Suppressor macrophage treated with lipopolysaccharide for 1 hour (primary cell): ENCODE measurements at places on chromosomes 7 and 10.

DNA sequence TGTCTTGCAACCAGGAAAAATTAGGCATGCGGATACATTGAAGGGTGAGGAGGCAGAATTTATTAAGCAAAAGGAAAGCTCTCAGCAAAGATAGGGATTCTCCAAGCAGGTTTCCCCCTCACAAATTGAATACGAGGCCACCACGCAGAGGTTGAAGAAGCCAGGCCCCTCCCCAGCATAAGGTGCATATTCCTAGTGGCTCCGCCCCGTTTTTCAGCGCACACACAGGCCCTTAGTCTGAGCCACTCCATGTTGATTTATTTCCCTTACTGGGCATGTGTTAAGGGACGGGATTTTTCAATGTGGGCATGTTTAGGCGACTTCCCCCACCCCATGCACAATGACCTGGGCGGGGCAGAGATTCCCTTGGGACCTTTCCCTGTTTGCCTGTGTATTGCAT, 24.9 kb downstream of the PPP2R2D start:
- DNase-seq = no peak

DNA sequence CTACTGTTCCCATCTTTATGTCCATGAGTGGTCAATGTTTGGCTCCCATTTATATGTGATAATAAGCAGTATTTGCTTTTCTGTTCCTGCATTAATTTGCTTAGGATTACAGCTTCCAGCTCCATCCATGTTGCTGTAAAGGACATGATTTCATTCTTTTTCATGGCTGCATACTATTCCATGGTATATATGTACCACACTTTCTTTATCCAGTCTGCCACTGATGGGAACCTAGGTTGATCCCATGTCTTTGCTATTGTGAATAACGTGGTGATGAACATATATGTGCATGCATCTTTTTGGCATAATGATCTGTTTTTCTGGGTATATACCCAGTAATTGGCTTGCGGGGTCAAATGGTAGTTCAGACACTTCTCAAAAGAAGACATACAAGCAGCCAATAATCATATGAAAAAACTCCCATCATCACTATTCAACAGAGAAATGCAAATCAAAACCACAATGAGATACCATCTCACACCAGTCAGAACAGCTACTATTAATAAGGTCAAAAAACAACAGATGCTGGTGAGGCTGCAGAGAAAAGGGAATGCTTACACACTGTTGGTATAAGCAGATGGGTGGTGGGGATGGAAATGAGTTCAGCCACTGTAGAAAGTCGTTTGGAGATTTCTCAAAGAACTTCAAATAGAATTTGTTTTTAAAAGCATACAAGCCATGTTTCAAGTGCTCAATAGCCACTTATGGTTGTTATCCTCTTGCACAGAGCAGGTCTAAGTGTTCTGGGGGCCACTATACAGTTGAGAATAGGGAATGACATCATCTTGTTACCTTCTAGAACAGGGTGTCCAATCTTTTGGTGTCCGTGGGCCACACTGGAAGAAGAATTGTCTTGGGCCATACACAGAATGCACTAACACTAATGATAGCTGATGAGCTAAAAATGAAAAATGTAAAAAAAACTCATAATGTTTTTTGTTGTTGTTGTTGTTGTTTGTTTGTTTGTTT, 23.2 kb upstream of the SDK1 start:
- DNase-seq = no peak

DNA sequence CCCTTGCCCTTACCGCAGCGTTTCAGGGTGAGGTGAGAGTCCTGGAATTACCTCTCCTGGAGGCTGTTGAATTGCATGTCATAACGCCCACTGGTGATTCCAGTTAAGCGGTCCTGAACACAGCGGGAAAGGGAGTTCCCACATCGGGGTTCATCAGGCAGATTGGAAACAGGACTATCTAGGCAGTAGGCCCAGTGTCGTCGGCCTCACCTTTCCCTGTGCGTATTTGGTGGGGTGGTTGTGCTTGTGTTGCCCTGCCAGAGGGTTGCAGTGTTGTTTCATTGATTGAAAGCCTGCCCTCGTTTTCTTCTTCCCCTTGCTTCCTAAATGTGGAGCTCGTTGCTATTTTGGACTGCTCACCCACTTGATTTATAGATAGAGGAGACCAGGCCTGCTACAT, 10.6 kb upstream of the SUN1 start:
- no peak for DNase-seq

DNA sequence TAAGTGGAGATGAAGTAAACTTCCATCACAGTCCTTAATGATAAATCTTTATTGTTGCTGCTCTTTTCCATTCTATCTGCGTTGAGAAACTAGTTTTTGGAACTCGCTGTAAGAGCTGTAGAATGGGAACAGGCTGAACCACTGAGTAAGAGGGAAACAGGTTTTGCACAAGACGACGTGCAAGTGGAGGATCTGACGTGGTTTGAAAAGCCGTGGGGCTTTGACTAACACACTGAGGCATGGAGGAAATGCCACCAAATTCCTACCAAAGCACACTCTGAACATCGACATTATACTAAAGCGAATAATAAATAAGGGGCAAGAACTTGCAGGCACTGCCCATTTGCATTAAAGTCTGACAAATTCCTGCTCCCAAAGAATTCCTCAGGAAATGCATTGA, 160.6 kb downstream of the KLF6 start:
- no peak for DNase-seq

DNA sequence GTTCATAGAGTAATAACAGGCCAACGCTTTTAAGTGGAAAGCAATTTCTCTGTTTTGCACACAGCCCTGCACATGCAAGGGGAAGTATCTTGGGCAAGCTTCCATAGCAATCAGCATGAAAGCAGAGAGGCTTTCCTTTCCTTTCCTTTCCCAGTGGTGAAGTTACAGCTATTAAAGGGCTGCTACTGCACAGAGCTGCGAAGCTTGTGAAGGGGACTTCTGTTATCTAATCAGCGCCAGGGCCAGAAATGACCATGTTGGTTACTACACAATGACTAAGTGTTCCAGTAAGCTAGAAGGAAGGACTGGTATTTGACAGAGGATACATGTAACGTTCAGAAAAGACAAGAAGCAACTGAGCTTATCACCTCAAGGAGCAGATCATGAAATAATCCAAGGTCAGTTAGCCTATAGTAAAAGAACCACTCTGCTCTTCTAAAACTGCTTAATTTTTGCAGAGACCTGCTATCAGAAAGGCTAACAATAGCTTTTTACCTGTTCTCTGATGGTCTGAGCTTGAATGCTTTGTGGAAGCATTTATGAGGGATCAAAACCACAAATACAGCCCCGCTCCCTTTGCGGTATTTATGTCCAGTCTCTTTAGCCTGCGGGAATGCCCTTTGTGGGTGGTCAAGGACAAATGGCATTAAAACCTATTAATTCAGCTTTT, 45.9 kb downstream of the SGMS1 start:
- DNase-seq = peak; percentile 78

- no peak for DNase-seq
Measured at GRCh38 chr10:127338399-127339110, 142.2 kb upstream of the INSYN2A start.

DNA sequence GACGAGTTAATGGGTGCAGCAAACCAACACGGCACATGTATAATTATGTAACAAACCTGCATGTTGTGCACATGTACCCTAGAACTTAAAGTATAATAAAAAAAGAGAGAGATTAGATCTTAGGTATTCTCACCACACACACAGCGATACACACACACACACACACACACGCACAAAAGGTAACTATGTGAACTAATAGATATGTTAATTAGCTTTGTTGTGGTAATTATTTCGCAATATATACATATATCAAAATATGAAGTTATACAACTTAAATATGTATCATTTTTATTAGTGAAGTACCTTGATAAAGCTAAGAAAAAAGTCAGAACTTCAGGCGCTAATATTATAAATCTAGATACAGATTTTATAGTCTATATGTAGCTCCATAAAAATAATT, 849.2 kb downstream of the IPMK start:
- no peak for DNase-seq

DNA sequence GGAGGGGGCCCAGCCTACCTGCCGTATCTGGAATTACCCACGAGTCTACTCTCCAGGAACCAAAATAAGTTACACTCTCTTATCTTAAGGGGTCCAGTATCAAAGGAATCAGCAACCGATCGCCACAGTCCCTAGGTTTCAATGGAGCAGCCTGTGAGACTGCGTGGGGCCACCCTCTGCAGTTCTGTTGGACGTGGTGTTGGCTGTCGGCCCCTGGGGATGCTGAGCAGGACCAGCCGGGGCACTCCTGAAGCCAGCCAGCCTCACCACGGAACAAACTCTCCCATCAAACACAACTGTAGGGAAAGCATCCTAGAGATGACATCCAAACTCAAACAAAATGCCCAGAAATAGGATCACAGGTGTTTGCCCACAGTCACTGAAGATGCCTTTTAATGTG, 25.5 kb upstream of the ABLIM1 start:
- no peak for DNase-seq

GRCh38 chr10:61836888-61837754, 64.4 kb upstream of the ARID5B start:
- no peak for DNase-seq

DNA sequence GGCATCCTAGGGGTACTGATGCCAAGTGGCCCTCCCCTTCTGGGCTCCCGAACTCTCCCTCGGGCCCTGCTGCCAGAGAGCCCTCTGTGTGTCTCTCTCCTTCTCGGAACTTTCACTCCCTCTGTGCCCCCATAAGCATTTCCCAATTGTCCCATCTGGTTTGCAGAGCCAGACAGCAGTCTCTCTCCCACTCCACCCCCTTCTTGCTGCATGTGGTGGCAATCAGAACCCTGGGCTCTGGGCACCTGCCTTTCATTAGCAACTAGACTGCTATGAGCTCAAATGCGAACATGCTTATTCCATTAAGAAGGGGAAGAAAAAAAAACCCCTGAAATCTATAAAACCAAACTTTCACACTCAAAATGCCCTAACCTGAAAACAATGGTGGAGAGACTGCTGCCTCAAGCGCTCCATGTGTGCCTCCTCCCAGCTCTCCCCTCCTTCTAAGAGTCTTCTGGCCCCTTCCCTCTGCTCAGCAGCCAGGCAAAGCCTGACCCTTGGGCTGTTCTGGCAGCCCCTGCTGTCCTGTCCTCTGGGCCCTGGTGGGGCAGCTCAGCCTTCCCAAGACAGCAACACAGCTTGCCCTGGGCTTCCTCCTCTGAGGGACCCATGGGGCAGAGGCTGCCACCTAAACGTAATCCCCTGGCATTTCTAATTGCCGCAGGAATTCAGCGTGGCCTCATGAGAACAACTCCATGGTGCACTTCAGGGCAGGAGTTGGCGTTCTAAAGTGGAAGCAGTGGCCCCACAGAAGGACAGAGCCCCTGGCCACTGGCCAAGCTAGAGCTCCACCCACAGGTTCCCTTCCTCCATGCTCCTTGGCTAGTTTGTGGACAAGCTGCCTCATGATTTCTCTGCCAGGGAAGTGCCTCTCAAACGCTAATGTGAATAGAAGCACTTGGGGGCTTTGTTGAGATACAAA, 415.4 kb downstream of the PLXNA4 start:
- DNase-seq = no peak

- no peak for DNase-seq
Measured at GRCh38 chr10:119216127-119216526, 8.8 kb downstream of the GRK5 start.

DNA sequence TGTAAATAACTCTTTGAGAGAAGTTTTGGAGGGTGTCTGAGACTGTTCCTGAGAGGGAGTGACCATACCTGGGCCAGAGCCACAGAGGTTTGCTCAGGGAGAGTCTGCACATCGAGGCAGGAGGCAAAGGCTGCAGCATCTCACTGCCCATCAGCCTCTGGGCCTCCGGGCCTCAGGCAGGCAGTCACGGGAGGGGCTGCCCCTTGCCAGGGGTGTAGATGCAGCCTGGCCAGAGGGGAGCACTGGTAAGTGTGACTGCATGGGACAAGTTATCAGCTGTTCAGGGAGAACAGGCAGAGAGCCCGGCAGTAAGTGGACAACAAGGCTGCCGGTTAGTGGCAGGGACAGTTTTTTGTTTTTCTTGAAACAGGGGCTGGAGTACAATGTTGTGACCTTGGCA, 55.9 kb downstream of the ZNF467 start:
- no peak for DNase-seq

GRCh38 chr10:97715259-97715874, 1.8 kb downstream of the MARVELD1 start:
- no peak for DNase-seq

- no peak for DNase-seq
Measured at GRCh38 chr10:112215342-112215774, 31.8 kb upstream of the GPAM start.

DNA sequence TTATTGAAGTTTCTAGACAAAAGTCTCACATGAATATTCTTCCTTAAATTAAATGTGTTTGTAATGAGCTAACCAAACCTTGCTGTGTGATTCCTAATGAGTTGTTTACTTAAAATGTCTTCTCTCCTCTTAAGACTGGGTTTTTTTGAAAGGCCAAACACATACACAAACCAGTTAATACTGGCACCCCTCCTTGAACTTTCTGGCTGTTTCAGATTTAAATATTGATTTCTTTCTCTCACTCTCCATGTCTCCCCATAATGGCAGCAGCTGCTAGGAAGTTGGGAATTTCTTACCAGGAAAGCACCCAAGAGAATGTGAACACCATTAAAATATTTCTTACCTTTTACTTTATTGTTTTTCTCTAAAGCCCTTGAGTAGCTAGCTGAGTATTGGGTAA, 11.4 kb upstream of the PTN start:
- DNase-seq = no peak

DNA sequence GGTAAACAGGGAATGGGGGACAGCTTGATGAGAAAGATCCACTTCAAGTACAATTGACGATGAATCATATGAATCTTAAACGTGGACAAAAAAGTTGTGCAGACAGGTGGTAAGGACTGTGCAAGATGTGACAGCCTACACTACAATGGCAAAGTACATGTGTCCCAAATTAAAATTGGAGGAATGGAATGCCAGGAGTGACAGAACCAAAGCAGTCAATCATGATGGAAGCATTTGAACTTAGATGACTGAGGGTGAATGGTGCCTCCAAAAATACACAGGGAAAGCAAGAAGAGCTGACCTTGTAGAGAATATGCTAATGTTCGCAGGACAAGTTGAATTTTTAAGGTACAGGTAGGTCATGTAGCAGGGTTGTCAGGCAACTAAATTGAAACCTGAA, 150.3 kb upstream of the WNT16 start:
- no peak for DNase-seq

DNA sequence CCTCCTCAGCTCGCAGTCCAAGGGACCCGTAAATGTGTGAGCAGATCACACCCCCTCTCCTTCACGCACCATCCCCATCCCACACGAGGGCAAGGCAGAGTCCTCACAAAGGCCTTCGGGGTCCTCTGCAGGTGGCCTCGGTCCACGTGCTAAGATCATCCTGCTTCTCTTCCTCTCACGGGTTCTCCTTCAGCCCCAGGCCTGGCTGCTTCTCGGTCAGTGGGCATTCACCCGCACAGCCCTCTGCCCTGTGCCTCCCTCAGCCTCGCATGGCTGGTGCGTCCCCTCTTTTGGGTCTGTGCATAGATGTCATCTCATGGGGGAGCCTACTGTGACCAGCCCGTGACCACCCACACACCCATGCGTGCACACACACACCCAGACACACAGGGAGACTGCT, 17.3 kb upstream of the FOXL3 start:
- no peak for DNase-seq

- DNase-seq = no peak
Measured at GRCh38 chr7:80856769-80857168, 62.1 kb downstream of the SEMA3C start.

- peak; percentile 97 for DNase-seq
Measured at GRCh38 chr7:92633211-92633906, 43.2 kb upstream of the FAM133B start.
